ENCODE measurements at places on chromosomes 13 and 19. TPM values are rescaled to one million over a fixed set of nuclear protein-coding genes. Genes with fewer than 3 reads are reported as not detected.

DNA sequence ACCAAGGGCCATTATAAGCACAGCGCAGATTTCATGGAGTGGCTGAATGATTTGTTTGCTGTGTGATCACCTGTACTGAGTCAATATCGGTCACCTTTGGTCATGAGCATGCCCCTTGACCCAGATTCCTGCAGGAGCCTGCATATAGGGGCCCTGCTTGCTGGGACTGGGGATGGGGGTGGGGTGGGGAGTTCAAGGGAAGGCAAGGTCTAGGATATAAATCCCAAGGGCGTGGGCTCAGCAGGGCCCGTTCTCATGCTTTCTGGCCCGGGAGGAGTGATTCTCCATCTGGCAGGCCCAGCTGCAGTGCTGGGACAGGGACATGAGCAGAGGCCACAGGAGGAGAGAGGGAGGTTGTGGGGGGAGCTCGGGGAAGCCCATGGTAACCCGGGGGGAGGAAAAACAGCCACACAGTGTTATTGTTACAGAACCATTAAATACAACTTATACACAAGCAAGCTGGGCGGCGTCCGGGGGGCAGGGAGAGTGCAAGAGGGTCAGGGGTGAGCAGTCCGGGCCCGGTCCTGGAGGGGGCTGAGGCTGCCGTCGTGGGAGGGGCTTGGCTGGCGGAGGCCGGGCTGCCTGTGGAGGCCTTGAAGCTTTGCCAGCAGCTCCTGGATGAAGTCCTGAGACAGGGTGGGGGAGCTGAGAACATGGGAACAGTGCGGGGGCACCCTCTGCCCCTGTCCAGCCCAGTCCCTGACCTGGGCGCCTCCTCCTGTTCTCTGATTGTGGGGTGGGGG is 5.2 kb downstream of the PPP1R14A start:
- H3K27me3 ChIP-seq, result no peaks in the 10 kb centered on the region
- H3K4me1 ChIP-seq, result peaks cover 4% of the 10 kb centered on the region
- H3K27ac ChIP-seq, result no peak overlapping the region
- no peaks in the 10 kb centered on the region for H3K36me3 ChIP-seq
- no peak overlapping the region for H3K4me3 ChIP-seq

- DNase-seq, result no peak
- H3K27me3 ChIP-seq, result no peaks in the 10 kb centered on the region
- no peaks in the 10 kb centered on the region for H3K4me1 ChIP-seq
- no peaks in the 10 kb centered on the region for H3K36me3 ChIP-seq
- H3K27ac ChIP-seq, result no peak overlapping the region
- no peak overlapping the region for H3K4me3 ChIP-seq
Measured at GRCh38 chr13:44395976-44396694, 22.5 kb downstream of the SERP2 start.

- H3K27me3 ChIP-seq, result peaks cover 12% of the 10 kb centered on the region
- no peaks in the 10 kb centered on the region for H3K36me3 ChIP-seq
- DNase-seq, result no peak
- peaks cover 14% of the 10 kb centered on the region for H3K4me1 ChIP-seq
Measured at GRCh38 chr19:55075371-55075998, at the start of gene EPS8L1. Gene EPS8L1 (plus strand): TSS chr19:55075869. CDS start chr19:55076445, 576 bp downstream.

GRCh38 chr13:55893540-55893939 is 1247.2 kb upstream of the PRR20A start:
- no peak for DNase-seq
- no peaks in the 10 kb centered on the region for H3K27me3 ChIP-seq
- no peaks in the 10 kb centered on the region for H3K4me1 ChIP-seq
- H3K4me3 ChIP-seq, result no peak overlapping the region
- no peaks in the 10 kb centered on the region for H3K36me3 ChIP-seq
- no peak overlapping the region for H3K27ac ChIP-seq

KLK14 gene
- 1.3 TPM for total RNA-seq

Measured in natural killer cell (primary cell).